SK-MEL-5 (cell line): ENCODE measurements at places on chromosomes 16 and 17.

- no peak for DNase-seq
These were observed 132.3 kb upstream of the IRX3 start for GRCh38 chr16:54418903-54419302.

DNA sequence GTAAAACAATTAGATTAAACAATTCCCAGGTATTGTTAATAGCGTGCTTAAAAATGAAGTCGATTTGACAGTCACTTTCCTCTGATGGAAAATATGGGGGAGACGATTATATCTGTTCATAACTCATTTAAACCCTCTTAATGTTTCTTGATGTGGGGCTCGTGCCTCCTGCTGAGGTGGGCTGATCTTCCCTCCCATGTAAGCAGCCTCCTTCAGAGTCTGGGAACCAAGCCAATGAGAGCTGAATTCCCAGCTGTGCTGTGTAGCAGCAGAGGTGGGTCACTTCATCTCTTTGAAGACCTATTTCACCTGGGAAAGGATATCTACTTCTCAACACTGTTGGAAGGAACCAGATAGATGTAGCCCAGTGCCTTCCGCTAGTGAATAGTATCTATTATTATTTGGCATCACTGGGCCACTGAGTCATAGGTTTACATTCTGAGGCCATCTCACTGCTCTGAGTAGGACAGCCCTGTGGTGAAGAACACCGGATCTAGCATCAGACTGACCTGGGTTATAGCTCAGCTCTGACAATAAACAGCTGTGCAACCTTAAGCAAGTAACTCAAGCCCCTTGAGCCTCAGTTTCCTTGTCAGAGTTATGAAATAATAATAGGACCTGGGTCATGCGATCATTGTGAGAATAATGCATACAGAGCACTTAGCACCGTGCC, 85.3 kb upstream of the C16orf82 start:
- DNase-seq = no peak

DNA sequence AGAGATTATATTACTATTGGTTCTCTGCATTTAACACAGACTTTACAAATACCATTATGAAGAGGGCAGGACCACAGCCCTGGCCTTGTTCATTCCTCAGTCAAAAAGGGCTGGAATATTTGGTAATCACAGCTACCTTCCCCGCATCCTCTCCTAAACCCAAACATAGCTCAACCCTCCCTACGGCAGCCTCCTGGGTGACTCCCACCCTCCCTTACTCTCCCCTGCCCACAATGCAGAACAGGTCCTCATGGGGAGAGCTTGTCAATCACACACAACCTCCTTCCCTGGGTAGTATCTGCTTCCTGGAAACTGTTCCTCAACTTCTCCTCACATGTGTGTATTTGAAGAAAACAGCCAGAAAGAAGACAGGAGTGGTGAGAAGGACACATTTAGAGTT, 224.2 kb downstream of the C16orf78 start:
- no peak for DNase-seq

GRCh38 chr17:70483624-70484023, 314.3 kb downstream of the KCNJ2 start:
- no peak for DNase-seq

DNA sequence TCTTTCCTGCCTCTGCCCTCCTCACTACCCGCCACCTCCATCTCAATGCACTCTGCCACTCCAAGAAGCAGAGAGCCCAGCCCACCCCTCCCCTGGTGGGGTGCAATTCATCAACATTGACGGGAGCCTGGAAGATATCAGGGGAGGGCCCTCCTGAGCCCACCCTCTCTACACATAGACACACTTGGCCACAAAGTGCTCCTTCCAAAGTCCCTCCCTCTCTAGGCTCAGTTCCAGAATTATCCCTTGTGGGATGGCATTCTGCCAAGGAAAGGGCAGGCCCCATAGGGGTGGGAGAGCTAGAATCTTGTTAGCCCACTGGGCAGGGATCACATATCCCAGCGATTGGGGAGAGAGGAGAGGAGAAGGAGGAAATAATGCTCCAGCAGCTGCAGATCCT, 66.2 kb downstream of the TMEM132E start:
- DNase-seq = no peak

- DNase-seq = no peak
These were observed 1.7 kb upstream of the MPO start for GRCh38 chr17:58282442-58282841.

DNA sequence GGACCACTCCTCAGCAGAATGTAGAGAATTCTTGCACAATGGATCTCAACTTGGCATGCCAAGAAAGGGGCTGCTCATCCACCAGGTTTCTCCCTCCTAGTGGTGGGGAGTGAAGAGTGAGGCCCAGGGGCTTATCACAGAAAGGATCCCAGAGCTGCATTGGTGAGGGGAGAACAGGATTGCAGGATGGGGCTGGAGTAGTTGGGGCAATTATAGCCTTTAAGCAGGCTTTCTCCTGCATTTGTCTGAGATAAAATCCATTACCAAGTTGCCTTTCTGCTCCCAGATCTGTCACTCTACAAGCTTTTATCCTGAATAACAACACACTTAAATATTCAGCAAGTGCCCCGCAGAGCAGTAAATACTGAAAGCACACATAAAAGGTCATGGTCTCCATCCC, 130.8 kb upstream of the CES5A start:
- no peak for DNase-seq

DNA sequence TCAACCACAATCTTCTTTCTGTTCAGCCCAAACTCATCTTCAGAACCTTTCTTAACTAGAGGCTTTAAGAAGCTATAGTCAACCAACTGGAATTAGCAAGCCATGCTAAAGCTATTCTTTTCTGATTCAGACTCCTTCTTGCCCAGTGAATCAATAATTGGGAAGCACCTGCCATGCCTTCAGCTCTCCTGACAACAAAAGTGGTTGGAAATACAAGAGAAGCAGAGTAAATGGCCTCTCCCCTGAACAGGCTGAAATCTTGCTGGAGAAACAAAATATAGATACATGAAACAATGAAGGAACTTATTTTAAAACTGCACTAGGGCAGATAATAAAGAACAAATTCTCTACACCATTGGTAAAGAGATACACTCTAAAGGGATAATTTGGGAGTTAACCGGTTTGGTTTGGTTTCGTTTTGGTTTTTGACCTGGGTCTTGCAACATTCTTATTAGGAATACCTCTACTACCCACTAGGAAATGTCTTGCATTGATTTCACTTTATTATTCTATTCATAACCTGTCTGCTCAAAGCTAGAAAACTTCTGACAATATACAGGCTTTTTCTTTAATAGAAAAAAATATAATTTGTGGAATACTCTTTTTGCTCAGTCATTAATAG, 173.6 kb upstream of the DYNLRB2 start:
- DNase-seq = no peak

DNA sequence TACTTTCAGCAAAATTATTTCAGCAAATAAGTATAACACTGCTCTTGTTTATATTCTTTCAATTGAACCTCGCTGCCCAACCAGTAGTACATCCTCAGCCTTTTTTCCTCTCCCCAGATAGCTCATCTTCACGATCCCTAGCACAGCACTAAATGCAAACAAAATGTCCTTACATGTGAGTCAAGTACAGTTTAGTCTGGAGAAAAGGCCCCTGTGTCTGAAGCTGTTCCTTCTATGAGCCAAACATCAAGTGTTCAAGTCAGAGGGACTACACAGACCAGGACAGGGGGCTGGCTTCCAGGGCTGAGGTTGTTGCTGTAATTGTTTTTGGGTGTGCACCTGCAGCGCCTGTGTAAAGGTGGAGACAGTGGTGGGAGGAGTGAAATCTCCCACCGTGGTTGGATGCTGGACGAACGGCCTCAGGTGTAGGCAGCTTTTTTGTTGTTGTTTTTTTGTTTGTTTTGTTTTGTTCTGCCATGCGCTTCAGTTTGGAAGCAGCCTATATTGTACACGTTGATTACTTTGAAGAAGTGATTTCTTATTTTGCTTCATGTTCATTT, 147.1 kb downstream of the PRKCA start:
- no peak for DNase-seq

DNA sequence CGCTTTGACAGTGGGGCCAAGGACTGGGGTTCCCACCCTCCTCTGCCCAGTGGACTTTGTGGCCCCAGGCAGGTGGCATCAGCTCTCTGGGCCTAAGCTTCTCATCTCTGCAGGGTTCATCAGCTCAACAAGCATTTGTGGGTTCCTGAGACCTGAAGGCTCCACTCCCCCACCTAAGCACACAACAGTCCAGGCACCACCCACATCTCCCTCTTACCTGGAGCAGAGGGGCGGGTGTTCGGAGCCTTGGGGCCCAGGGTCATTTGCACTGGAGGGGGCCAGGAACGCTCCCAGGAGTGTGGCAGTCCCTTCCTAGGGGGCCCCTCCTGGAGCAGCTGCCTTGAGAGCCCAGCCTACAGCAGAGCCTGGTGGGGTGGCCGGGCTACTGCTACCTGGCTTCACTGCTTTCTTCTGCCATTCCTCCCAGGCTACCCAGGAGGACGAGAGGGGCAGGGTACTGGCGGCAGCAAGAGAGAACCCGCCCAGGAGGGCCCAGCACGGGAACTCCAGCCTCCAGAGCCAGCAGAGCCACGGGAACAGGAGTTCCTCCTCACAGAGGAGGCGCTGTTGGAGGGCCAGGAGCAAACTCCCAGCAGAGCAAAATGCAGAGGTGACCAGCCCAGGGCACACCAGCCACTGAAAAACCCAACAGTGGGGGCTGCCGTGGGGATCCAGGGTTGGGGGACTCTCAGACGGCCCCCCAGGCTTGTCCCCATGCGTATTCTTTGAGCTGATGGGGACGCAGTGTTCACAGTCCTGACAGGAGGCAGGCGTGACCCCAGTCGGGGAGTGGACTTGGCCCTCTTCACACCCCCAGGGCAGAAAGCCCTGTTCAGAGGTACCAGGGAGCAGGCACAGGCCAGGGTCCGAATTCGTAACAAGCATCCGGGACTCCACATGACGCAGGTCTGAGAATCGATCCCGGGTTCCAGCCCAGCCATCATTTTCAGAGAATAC, 35.1 kb upstream of the SLC38A10 start:
- no peak for DNase-seq

- no peak for DNase-seq
These were observed 210.8 kb downstream of the KATNIP start for GRCh38 chr16:27760789-27761176.

DNA sequence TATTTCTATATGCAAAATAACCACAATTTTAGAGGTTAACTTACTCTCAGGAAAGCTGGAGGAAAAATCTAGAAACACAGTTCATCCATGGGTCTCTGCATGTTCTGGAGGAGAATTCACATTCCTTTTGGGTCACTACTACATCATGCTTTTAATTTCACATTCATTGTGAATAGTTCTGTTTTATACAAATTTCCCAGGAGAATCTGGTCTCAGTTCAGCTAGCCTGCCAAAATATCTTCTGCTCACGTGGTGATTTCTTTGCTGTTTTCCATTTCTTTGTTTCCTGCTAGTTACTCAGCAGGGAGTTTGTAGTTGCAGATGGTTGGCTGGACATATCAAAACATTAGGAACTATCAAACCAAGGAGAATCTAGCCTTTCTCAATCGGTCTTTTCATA, at the start of gene ABCA9:
ABCA9 (minus strand) TSS at position 106 of the 400 bp plus-strand sequence. CDS start 9,801 bp downstream, outside the sequence.
- peak; percentile 98 for DNase-seq

GRCh38 chr17:41377546-41377945, 4.6 kb downstream of the KRT34 start:
- no peak for DNase-seq

DNA sequence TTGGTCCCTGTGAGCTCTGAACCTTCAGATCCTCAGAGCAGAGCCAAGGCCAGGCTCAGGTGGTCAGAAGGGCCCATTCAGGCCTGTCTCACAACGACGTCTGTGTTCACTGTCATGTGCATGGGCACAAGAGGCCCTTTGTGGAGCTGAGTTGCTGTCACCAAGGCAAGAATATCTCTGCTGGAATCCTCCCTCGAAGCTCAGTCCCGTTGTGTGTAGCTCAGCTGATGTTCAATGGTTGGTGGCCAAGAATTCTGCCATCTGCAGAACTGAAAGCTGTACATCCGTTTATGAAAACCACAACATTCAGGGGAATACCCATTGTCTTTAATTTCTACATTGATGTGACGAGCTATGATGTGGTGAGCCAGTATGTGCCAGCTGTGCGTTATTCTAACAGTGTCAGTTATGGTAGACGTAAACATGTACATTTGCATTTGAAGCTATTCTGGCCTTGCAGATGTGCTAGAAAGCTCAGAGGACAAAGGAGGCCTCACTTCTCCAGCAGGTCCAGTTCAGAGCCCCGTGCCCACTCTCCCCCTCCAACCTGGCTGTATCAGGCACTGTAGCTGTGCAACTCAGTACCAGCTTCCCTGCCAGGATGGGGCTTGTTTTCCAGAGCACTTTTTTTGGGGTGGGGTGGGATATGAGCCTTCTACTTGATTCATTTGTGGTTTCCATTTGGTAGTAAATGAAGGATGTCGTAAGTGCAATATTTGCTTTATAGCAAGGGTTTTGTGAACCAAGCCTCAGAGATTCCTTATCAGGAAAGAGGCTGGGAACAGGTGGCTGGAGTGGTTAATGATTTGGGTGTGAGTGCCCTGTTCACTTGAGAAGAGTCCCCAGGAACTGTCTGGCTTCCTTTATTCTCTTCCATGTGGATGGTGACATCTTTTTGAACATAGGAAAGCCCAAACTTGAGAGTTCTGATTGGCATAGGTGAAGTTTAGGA, 56.1 kb downstream of the B9D1 start:
- peak; percentile 95 for DNase-seq

DNA sequence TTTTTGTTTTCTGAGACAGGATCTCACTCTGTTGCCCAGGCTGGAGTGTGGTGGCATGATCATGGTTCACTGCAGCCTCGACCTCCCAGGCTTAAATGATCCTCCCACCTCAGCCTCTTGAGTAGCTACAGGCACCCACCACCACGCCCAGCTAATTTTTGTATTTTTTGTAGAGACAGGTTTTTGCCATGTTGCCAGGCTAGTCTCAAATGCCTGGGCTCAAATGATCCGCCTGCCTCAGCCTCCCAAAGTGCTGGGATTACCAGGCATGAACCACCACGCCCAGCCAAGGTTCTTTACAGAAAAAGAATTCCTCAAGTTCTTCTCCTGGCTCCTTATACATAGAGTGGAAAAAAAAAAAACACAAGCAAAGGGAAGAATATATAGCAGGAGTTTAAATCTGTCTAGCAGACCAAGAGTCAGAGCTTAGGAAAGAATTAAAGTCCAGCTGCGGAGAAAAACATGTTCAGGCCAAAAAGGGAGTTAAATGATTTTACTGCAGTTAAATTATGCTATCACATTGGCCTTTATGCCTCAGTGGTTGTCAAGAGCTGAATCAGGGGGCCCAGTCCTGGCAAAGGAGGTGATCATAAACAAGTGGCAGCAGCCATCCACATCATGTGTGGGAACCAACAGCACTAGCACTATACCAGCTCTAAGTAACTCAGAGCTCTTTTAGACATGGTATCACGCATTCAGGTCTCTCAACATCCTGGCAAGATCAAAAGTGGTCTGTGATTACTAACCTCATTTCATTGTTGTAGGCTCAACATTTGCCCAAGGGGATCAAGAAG, 39.3 kb downstream of the LIG3 start:
- DNase-seq = no peak

- DNase-seq = no peak
These were observed 29.2 kb downstream of the KANSL1 start for GRCh38 chr17:46163929-46164594.

- DNase-seq = no peak
These were observed 114.0 kb downstream of the PRKCB start for GRCh38 chr16:23949630-23950290.

- DNase-seq = no peak
These were observed 32.5 kb upstream of the CDH11 start for GRCh38 chr16:65154321-65154720.
